Substantia nigra (tissue), 51 donors: ENCODE measurements at places on chromosomes 2 and 18.

DNA sequence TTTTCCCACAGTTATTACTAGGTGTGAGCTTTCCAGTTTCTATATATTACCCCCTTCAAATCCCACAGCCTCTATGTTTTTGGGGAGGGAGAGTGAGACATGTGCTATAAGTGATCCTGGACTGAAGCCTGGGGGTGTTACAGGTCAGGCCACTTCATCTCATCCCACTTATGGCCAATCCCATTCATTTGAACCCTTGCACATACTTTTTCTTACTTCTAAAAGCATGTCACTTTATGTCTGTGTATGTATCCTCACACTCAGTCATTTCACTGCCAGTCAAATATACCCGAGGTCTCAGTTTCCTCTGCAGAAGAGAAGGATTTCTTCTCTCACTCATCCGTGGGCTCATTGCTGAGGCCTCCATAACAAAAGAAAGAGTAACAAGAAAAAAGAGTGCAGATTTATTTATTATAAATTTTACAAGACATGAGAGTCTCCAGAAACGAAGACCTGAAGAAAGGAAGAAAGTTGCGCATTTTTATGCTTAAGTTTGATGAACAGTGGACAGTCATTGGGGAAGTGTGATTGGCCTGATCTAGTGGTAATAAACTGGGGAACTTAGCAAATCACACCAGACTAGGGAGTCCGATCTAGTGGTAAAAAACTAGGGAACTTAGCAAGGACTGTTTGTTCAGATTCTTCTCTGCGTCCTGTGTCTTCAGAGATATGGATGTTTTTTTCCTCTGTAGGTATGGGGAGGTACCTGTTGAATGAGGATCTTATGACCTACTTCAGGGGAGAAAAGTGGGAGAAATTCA lies 52.1 kb downstream of the ICOS start:
- no peak for DNase-seq

DNA sequence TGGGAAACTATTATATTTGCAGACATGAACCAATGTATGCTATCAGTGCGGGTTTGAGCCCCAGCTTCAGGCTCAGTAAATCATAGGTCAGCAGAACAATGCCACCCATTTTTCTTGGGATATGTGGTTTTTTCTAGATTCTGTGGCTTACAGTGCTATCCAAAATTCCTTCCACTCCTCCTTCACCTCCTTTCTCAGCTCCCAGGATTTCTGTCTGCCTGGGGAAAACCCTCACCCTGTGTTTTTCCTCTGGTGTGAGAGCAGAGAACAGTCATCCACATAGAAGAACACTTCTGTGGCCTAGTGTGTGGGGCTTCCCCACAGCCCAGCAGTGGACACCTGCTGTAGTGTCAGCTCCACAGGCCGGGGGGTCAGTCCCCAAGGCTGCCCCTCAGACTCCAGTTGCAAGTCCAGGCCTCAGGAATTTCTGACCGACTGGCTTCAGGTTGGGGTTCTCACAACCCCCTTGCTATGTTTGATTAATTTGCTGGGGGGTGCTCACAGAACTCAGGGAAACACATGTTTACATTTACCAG lies 238.2 kb downstream of the LDLRAD4 start:
- DNase-seq: no peak

DNA sequence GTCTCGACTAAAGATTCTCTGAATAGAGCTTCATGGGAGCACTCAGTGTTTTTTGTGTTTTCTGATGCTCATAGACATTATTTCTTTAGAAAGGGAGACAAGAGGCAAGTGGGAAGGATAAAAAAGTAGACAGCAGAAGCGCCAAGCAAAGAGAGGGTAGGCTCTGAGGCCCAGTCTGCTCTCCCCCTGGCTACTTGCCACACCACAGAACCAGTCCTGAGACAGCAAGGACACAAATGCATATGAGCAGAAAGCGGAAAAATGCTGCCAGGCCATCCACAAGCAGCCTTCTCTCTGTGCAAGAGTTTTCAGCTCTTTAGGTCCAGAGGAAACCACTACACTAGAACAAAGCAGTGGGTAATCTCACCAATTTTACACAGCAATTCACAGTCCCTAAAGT lies 285.4 kb downstream of the ZNF521 start:
- DNase-seq: no peak

DNA sequence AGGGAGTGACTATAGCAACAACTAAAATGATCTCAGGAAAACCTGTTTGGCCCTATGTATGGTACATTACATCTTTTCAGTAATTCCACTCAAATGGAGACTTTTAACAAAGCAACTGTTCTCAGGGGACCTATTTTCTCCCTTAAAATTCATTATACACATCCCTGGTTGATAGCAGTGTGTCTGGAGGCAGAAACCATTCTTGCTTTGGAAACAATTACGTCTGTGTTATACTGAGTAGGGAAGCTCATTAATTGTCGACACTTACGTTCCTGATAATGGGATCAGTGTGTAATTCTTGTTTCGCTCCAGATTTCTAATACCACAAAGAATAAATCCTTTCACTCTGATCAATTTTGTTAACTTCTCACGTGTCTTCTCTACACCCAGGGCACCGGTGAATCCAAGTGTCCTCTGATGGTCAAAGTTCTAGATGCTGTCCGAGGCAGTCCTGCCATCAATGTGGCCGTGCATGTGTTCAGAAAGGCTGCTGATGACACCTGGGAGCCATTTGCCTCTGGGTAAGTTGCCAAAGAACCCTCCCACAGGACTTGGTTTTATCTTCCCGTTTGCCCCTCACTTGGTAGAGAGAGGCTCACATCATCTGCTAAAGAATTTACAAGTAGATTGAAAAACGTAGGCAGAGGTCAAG lies 955 bp downstream of the TTR start:
- no peak for DNase-seq

DNA sequence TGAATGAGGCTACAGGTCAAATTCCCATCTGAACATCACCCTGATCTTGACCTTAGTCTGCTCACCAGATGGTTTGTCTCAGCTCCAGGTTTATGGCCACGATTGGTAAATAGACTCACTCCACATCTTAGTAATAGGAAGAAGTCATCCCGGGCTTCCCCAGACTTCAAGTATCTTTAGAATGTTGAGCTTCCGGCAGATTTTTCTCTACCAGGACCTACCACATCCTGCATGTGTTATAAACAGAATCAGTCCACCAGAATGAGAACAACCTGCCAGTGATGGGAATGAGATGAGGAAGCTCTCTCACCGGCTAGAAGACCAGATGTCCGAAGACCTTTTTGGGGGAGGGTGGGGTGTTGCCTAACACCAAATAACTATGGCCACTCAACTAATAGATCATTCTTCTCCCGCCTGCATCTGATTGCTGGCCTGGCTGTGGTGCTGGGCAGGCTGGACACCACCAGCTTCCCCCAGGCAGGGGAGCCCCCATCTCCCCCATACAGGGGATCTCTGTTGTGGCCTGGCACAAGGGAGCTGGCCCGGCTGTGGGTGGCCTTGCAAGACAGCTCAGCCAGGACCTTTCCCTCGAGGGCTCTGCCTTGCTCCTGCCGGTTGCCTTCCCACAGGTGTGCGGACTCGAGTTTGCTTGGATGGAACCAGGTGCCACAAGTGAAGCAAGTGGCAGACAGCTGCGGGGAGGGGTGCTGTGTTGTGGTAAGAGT lies 88.5 kb downstream of the SH3RF3 start:
- no peak for DNase-seq

- DNase-seq: no peak
Observed at GRCh38 chr2:112706170-112706664, 14.6 kb upstream of the NT5DC4 start.

DNA sequence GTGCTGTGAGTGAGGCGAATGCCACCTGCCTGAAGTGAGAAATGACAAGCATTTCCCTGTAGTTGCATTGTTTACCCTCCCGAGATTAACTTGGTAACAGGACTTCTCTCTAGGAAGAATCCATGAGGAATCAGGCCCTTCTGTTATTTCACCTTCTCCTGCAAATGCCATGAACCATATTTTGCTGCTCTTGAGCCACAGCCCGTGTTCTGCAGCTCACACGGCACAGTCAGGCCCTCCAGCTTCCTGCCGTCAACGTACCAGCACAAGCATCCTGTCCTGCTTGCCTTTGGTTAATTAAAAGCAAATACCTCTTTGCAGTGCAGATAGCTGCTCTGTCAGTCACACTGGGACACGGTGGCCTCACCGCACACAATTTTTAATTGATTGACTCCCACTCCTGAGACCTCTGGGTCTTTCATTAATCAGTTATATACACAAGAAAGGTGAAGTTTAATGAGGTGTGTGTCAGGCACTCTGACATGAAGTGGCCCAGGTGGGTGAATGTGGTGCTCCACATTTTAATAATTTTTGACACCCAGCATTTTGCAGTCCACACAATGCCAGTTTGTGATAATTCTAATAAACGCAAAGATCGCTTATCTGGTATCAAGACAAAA lies 95.3 kb upstream of the ASB18 start:
- DNase-seq: no peak

DNA sequence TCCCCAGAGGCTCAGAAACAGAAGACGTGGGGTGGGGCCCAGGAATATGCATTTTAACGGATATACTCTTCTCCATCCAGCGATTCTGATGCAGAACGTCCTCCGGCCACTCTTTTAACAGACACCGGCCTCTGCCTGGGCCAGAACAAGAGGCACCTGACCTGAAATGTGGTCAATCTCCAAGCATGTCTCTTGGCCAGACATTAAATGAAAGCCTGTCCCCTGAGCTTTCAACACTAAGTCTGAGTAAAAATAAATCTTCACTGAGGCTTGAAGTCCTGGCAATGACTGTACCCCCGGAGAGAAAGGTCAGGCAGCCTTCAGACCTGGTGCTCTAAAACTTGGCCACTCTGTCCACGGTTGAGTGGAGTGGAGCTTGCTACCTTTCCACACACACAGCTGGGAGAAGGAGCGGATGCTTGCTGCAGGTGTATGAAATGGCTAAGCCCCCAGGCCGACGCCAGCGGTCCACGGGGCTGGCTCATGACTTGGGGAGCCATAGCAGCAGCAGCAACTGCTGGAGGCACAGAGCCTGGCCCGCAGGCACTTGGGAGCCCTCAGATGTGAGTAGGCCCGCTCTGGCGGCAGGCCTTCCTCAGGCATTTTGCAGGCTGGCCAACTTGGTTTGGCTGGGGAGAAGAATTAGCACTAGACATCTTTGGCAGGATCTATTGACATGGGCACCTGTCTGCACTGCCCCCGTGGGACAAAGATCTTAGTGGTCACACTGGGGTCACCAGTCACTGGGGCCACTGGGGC lies 79.7 kb downstream of the TMEM17 start:
- no peak for DNase-seq

GRCh38 chr2:111698743-111699554 lies 185.0 kb downstream of the ANAPC1 start:
- no peak for DNase-seq

- DNase-seq: no peak
Observed at GRCh38 chr2:170587922-170588321, 127.2 kb upstream of the SP5 start.

GRCh38 chr2:172550419-172550818 lies 5.5 kb upstream of the PDK1 start:
- no peak for DNase-seq

GRCh38 chr2:234388591-234388990 lies 108.3 kb downstream of the ARL4C start:
- DNase-seq: no peak

GRCh38 chr2:172833898-172834297 lies 98.3 kb downstream of the RAPGEF4 start:
- DNase-seq: no peak

DNA sequence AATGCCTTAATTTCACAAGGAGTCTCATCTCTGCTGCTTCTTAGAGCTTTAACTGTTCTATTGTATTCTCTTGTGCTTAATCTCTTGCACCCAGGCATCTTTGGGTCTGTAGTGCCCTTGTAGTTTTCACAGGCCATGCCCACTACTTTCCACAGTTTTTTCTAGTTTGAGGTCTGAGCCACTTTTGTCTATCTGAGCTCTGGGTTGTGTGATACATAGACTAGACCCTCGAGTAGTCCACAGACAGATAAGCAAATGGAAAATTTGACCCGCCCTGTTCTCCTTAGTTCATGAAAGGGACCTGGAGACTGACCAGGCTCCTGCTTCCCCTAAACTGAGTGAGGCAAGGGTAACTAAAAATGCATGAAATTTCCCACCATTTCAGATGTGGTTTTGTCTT lies 466.8 kb upstream of the ZEB2 start:
- DNase-seq: no peak

DNA sequence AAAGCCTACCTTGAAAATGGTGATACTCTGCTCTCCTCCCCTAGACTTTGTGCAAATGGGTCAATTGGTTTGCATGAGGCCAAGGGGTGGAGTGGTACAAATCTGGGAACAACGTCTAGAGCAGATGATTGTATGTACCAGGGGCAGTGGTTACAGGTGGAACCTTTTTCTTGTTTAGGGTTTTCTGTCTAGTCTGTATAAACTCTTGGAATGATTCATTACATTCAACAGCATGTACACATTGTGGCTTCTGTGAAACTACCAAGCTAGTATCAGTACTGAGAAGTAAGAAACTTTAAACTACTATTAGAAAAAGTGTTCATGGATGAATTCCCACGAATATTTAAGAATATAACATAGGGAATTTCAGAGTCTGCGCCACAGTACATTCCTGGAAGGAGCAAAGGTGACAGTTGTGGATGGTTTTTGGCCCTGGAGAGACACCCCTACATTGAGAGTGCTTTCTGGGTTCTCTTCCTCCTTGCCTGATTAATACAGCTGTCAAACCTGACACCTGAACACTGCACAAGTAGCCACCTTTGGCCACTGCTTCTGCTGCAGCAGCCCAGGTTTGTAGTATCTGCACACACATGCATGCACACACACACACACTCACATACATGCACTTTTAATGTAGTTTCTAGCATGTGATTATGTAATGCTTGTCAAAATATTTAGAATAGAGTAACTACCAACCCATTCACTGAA lies 30.0 kb downstream of the CFAP221 start:
- no peak for DNase-seq

GRCh38 chr2:150909613-150910012 lies 352.1 kb downstream of the RBM43 start:
- DNase-seq: no peak

DNA sequence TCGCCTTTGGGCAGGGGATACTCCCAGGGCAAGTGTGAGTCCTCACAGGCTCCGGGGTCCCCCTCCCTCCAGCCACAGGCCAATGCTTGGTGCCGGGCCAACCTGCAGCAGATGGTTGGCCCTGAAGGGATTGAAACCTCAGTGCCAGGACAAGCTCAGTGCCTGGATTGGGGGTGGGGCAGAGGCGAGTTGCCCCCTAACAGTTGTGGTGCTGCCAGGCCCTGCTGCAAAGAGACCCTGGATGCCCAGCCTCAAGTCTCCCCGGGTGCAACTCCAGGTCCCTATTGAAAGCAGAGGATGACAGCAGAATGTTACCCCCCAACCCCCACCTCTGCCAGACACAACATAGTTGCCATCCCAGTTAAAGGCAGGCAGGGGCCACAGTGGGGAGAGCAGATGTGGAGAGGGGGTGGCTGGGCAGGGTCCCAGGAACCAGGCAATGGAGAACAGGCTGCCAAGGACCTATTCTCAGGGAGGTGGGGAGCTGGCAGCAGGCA lies 9.5 kb upstream of the RNF103 start:
- DNase-seq: peak; percentile 66
